IMR-90 (cell line): ENCODE measurements at places on chromosomes 5 and 9. TPM values are rescaled to one million over a fixed set of nuclear protein-coding genes. Genes with fewer than 3 reads are reported as not detected.

GRCh38 chr5:2320611-2321010, 430.9 kb downstream of the IRX2 start:
- DNase-seq = no peak

GRCh38 chr9:84817038-84817437, 147.5 kb downstream of the NTRK2 start:
- no peak for DNase-seq

GRCh38 chr5:59266410-59266809, 627.1 kb downstream of the PDE4D start:
- no peak for DNase-seq

GRCh38 chr5:29662876-29663275, 1530.6 kb upstream of the CDH6 start:
- no peak for DNase-seq

The C8G gene
- total RNA-seq = not detected in 2 replicates

The PPP1R26 gene
- 3.8 and 4.4 TPM in 2 replicates for total RNA-seq

The SLC45A2 gene
- total RNA-seq = not detected in 2 replicates

The KCNN2 gene
- total RNA-seq = 2.2 and 3.3 TPM in 2 replicates

The ERGIC1 gene
- total RNA-seq = 124 and 134 TPM in 2 replicates

The ELAVL2 gene
- total RNA-seq = 0.28 and 0.36 TPM in 2 replicates
